ENCODE measurements at places on chromosomes 6 and 20.

- peak; percentile 64 for DNase-seq
These were observed 49.2 kb downstream of the GMDS start for GRCh38 chr6:2196079-2196679.

DNA sequence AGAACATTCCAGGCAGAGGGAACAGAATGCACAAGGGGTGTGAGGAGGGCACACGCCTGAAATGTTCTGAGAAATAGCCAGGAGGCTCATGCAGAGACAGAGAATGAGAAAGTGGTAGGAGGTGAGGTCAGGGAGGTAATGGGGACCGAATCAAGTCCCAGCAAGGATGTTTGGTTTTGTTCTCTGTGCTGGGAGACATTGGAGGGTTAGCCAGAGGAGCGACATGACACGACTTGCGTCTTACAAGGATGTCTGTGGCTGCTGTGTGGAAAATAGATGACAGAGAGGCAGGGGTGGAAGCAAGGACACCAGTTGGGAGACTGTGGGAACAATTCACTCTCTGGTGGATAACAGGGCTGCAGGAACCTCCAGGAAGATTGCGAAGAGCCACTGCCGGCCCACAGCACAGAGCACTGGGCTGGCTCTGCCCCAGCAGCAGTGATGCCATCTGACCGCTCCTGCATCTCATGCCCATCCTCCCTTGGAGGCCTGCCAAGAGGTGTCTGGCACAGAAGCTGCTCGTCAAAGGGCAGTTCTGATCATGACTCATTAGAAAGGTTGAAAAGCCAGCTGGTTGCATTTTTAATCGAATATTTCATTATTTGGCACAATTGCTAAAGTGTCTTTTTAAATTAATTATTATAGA, 57.7 kb upstream of the CD83 start:
- no peak for DNase-seq

GRCh38 chr20:25247518-25247955, 348 bp upstream of the PYGB start:
- peak; percentile 62 for DNase-seq

DNA sequence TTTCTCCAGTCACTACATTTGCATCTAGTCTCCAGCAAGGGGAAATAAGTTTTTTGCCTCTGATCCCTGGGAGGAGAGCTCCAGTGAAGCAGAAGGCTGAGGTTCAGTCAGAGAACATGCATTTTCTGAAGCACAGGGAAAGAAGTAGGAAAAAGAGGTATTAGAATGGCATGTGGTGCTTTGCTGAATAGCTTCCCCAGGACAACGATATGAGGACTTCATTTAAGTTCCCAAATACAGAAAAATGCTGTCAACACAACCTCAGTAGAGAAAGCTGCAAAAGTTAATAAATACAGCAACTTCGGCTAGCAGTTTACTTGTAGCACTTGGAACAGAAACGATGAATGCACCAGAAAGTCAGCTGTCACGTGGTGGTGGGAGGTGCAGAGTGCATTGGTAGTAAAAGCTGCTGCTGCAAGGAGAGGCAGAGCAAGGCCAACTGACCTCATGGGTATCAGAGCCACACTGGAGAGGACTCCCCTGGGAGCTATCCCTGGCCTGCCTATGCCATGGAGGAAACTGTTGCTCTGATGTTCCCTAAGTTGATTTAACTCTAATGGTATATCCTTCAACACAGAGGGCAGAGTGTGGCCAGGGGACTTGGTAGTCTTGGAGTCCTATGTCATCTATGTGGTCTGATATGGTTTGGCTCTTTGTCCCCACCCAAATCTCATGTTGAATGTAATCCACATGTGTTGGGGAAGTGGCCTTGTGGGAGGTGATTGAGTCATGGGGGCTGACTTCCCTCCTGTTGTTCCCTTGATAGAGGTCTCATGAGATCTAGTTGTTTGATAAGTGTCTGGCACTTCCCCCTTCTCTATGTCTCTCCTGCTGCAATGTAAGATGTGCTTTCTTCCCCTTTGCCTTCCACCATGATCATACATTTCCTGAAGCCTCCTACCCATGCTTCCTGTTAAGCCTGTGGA, 85.9 kb downstream of the ADTRP start:
- DNase-seq: no peak

- DNase-seq: peak; percentile 68
These were observed 38.5 kb downstream of the SOD2 start for GRCh38 chr6:159654483-159655098.

- no peak for DNase-seq
These were observed 5.3 kb upstream of the IP6K3 start for GRCh38 chr6:33751771-33752645.

GRCh38 chr6:71289039-71289801, 609 bp downstream of the OGFRL1 start:
- DNase-seq: peak; percentile 16

- DNase-seq: peak; percentile 78
These were observed 150.5 kb upstream of the PRSS16 start for GRCh38 chr6:27096834-27097511.

DNA sequence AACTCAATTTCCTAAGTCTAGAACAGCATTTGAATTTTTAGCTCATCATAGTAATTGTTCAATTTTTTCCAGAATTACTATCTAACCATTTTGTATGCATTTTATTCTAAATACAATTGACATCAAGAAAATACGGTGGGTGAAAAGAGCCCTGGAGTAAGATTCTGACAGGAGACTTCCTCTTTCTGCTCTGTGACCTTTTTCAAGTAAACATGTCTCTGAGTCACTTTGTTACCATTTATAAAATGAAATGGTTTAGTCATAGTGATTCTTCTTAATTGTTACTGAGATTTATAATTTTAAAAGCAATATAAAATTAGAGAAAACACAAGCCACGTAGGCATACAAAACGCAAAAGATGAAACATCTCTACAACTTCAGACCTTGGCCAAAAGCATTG, 80.2 kb downstream of the PLCB1 start:
- no peak for DNase-seq

DNA sequence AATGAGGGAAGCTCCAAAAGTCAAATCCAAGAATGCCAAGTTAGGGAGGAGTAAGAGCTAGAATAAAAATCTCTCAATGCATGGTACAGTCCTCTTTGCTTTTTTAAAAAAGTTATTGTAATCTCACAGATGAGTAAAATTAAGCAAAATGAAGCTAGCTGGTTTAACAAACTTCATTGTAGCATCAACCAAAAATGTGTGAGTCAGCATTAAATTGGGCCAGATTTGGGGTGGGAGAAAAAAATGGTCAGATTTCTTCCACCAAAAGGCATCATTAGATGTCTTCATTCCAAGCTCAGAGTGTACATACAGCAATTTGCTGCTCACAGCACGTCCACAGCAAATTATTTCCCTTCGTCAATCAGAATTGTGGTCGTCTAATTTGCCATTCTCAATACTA, 441.5 kb upstream of the FLRT3 start:
- DNase-seq: no peak

GRCh38 chr6:147578159-147578558, 69.7 kb downstream of the SAMD5 start:
- DNase-seq: no peak

- no peak for DNase-seq
These were observed 260.6 kb downstream of the TPBG start for GRCh38 chr6:82624251-82624650.

DNA sequence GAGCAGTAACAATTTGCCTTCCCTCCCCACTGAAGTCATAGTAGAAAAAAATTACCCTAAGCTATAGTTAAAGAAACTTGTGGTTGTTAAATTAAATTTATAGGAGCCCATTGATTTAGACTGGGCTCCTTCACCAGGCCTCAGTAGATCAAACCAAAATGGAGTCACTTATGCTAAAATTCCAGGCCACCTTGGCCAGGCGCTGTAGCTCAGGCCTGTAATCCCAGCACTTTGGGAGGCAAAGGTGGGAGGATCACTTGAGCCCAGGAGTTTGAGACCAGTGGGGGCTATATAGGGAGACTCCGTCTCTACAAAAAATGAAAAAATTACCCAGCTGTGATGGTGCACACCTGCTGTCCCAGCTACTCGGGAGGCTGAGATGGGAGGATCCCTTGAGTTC, 15.0 kb upstream of the GMNN start:
- no peak for DNase-seq

DNA sequence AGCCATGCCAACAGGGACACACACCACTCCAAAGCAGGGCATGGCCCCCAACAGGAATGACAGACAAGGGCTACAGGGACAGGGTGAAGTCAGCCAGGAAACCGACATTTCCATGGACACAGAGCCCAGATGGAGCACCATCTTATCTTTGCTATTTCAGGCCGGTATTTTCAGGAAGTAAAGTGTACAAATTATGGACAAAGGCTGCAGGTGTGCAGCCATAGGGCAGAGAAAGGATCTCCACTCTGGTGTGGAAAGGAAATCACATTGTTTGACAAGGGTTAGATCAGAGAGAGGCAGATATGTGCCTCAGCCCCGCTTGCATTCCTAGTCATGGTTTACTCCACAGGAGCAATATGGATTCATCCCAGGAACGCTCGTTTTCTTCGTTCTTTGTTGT, 81.7 kb upstream of the SLC22A23 start:
- no peak for DNase-seq

DNA sequence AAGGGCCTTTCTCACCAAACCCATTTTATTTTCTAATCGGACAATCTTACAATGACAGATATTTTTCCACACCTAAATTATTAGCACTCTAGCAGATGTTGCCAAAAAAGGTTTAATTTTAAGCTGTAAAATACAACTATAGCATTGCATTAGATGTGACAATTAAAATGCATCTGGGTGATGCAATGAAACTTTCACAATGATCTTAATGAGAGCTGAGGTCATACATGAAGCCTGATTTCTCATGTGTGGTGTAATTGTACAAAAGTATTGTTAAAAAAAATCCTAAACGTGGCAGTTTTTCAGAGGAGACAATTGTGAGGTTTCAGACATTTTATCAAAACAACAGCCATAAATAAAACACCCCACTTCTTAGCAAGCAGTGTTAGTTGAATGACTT, 606.0 kb downstream of the HDGFL1 start:
- no peak for DNase-seq

- peak; percentile 73 for DNase-seq
These were observed 288.8 kb downstream of the BTBD9 start for GRCh38 chr6:38350942-38351341.

GRCh38 chr20:63091901-63092659, 85.3 kb upstream of the BHLHE23 start:
- DNase-seq: no peak

GRCh38 chr20:16617056-16617455, 43.8 kb upstream of the KIF16B start:
- no peak for DNase-seq

GRCh38 chr20:20608041-20608440, 104.4 kb downstream of the RALGAPA2 start:
- DNase-seq: no peak

DNA sequence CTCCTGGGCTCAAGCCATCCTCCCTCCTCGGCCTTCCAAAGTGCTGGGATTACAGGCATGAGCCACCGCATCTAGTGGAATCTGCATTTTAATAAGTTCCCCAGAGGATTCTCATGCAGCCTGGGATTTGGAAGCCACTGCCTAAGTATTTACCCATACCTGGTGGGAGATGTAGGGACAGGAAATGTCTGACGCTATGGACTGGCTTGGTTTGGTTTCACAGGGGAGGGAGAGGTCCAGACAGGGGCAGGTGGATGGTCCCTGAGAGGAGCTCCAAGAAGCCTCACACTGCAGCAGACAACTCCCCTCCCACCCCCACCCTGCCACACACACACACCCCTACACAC, 4.4 kb downstream of the VSTM2L start:
- no peak for DNase-seq

DNA sequence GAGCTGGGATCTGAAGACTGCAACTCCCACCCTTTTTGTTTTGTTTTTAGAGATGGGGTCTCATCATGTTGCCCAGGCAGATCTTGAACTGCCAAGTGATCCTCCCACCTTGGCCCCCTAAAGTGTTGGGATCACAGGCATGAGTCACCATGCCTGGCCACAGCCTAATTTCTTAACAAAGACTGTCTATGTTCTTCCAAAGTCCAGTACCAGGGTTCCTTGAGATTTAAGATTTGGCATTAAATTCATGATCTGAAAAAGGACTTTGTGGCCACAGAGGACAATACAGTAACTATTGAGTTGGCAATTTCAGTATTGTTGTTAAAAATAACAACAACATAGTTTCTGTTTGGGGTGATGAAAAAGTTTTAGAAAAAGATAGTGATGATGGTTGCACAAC, 28.7 kb upstream of the BEND3 start:
- DNase-seq: no peak

DNA sequence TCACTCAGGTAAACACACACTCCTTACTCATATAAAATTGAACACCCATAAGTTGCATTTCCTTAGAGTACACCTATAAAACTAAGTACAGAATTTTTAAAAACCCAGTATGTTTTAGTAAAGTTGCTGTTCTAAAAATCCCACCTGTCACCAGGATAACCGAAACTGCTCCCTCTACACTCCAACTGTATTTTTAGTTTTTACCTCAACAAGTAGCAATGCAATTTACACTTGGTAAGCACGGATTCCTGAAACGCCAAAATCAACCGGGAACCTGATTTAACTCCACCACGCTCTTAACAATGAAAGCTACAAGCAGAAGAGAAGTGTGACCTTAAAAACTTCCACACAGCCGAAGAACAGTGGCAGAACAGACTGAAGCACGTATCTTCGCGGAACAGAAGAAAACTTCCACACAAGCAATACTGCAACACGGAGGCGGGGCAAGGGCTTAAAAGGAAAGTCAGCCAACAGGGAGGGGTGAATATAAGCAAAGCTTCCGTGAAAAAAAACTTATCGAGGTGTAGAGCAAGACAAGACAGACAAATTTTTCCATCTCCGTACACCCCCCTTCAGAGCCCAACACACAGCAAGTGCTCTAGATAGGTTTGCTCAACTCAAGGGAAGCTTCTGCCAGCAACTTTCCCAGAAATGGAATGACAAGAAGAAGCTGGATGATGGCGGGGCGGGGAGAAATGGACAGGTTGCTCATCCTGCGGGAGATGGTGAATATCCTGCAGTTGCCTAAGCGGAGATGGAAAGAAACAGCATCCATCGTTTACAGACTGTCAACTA, 1.4 kb downstream of the STAU1 start:
- peak; percentile 58 for DNase-seq

GRCh38 chr6:144012534-144012933, 4.5 kb upstream of the PLAGL1 start:
- DNase-seq: no peak

DNA sequence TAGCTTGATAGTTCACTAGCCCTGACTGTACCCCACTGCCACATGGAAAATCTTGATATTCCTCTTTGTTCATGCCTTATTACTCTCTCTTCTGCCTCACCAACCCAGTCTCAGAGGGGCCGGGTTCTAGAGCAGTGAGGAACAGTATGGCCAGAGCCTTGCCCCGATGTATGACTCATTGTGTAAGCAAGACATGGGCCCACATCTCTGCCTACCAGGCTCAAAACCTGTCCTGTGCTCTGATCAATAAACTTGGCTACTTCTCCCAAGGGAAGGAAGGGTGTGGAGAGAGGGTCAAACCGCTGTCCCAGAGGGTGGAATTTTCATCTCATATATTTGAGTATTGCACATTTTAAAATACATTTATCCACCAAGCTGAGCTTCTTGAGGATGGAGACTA, 91.7 kb downstream of the DNAH8 start:
- no peak for DNase-seq
